ENCODE measurements at places on chromosomes 11 and 22.

DNA sequence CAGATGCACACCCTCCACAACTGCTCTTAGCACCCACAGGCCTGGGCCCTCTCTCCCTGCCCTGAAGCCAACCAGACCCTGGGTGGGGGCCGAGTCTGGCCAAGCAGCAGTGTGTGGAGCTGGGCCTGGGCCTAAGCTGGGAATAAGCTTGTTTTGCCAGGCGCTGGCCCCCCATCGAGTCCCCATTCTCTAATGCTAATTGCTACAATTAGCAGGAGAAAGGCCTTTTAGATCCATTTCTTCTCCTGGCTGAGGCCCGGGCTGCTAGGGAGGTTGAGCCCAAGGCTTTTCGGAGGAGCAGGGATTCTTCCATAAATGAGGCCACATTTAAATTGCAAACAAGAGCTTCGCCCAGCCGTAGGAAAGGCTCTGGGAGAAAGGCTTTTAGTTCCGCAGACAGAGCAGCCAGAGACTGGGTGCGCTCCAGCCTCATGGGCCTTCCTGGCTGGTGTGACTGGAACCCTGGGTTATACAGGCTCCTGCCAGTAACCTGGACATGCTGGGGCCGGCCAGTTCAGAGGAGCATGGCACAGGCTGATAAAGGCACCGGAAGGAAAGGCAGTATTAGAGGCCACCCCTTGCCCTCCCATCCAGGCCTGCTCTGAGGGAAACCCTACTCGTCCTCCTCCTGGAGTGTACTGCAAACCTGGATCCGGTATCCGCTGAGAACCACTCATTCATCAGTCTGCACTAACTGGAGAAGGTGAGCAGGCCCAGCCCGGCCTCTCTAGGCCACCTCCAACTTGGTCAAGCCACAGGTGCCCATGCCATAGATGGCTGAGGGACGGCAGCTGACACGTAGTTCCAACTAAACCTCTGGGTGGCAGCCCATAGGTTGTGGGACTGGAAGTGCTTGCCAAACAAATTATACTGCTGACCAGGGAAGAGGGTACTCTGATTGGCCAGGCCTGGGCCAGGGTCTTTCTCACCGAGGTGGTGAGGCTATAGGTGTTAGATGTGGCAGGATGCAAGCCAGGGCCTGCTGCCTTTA is 6.2 kb downstream of the KCNQ1OT1 start:
- no peak for DNase-seq

DNA sequence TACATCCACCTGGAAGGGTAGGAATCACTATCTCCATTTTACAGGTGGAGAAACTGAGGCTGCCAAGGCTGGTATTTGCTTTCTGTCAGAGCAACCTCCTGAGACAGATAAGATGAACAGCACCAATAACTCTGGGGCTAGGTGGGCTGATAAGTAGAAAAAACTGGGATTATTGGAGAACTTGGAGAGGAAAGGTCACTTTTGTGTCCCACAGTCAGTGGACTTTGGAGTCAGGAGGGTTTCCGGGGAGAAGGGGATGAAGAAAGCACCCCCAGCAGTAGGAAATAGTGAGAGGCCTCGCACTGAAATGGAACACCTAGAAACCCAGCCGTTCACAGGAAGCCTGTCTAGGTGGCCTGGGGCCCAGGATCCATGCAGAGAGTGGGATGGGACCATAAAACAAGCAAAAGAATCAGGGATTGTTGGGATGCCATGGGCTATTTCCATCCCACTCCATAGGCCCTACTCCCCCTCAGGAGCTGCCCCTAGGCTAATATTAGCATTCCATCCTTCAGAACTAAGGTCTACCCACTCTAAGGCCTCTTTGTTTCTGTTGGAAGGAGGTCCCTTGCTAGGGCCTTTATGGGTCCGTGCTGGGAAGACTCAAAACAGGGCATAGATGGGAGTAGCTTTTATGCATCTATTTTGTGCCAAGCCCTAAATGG is 31.0 kb upstream of the FCHSD2 start:
- no peak for DNase-seq

- no peak for DNase-seq
These were observed 98.4 kb downstream of the ZNF280B start for GRCh38 chr22:22410121-22410520.

DNA sequence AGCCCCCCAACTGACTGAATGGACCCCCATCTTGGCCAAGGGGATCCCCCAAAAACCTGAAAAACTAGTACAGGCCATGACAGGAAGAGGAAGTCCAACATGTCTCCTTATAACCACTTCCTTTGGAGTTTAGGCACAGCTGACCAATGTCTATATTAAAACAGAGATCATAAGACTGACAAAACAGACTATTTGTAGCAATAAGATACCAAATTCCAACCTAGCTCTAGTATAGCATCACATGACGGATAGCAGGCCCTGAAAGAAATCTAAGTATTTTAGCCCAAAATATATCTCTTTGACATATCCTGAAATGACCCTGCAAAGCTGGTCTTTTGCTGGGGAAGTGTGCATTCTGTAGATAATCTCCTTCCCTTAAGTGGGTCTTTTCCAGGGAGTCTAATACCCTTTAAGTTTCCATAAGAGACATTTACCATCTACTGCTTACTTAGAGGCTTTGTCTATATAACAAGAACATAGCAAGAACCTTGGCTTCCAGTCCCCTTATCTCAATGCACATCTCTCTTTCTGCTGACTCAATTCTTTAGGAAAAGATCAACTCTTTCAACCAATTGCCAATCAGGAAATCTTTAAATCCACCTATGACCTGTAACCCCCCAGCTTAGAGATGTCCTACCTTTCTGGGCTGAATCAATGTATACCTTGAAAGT is 34.9 kb upstream of the ACER3 start:
- DNase-seq, result no peak

DNA sequence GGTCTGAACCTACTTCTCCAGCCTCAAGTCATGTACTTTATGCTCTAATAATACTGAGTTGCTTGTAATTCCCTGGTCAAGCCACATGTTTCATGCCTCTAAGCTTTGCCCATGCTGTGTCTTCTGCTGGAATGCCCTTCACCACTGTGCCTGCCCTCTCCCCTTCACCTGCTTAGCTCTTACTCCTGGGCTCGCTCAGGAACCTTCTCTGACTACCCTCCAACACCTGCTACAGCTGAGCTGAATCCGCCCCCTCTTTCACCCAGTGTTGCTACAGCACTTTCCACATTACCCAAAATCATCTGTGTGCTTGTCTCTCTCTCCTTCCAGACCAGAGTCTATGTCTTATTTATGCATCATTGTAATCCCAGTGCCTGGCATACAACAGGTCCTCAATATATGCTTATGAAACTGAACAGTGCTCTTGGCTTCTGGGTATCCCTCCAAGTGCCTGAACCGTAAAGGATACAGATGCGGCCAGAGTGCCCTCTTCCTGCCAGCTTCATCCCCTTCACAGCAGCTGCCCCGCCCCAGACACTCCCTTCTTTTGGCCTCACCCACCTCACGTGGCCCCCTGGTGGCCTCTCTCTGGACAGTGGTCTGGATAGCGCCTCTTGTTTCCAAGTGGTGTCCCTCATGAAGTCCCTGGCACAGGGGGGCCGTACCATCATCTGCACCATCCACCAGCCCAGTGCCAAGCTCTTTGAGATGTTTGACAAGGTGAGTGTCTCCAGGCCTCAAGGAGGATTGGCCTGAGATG is 7.1 kb downstream of the ABCG4 start:
- DNase-seq, result no peak

DNA sequence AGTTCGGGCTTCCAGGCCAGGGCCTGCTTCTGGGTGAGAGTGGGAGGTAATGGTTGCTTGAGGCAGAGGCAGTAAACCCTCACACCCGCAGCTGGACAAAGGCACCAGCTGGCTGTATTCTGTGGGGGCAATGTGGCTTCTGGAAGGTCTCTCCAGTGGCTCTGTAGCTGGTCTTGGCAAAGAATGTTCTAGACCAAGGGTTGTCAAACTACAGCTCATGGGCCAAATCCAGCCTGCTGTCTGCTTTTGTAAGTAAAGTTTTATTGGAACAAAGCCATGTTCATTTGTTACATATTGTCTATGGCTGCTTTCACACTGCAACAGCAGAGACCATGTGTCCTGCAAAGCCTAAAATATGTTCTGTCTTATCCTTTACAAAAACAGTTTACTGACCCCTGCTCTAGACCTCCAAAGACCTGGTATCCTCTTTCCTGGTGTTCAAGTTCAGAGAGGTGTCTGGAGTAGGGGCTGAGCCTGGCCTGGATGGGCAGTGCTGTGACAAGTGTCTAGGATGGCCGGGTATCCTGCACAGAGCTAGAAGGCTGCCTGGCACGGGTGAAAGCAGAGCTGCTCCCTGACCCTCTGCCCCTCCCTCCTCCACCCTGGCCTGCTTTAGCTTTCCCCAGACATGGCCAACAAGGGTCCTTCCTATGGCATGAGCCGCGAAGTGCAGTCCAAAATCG is 3.4 kb downstream of the TAGLN start:
- DNase-seq, result no peak
